ENCODE measurements at places on chromosomes 1 and 21. TPM values are rescaled to one million over a fixed set of nuclear protein-coding genes. Genes with fewer than 3 reads are reported as not detected.

DNA sequence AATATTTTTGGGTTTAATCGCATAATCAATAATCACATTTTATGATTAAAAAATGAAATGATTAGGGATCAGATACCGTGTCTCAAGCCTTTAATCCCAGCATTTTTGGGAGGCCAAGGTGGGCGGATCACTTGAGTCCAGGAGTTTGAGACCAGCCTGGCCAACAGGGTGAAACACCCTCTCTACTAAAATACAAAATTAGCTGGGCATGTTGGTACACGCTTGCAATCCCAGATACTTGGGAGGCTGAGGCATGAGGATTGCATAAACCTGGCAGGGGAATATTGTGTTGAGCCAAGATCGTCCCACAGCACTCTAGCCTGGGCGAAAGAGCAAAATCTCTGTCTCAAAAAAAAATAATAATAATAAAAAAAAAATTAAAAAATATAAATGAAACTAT is 1581.4 kb downstream of the KCNT2 start:
- DNase-seq: no peak

DNA sequence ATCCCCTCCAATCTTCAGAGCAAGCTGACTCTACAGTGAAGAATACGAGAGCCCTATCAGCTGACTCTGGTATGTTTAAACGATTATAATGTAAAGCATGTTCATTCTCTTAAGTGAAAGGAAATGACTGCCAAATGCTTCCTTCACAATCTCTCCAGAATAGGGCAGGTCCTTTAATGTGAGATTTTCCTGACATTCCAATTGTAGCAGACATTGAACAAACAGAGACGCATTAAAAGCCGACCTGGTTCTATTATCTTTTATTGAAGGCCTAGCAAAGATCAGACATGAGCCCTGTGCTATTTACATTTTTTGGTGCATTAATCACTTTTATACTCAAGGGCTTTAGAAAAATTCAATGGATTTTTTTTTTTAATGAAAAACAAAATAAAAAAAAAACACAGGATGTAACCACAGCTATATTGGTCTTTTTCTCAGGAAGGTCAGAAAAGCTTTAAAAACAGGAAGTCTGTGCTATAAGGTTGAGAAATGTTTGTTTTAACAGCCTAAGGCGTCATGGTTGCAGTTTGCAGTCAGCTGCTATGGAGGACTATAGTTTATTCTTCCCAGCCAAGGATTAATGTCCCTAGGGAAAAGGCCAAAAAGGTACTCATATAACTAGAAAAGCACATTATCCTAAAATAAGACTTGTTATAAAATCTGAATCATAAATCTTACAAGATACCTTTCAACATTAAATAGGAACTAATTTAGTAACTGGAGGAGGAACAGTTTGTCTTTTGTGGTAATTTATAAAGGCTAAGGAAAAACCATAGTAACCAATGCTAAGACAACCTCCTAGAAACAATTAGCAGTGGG is 104.8 kb downstream of the RERE start:
- DNase-seq: peak; percentile 96

- peak; percentile 26 for DNase-seq
Measured at GRCh38 chr1:195516036-195516435, 1092.2 kb downstream of the KCNT2 start.

Gene SH2D5
- 7.2 TPM for total RNA-seq

DNA sequence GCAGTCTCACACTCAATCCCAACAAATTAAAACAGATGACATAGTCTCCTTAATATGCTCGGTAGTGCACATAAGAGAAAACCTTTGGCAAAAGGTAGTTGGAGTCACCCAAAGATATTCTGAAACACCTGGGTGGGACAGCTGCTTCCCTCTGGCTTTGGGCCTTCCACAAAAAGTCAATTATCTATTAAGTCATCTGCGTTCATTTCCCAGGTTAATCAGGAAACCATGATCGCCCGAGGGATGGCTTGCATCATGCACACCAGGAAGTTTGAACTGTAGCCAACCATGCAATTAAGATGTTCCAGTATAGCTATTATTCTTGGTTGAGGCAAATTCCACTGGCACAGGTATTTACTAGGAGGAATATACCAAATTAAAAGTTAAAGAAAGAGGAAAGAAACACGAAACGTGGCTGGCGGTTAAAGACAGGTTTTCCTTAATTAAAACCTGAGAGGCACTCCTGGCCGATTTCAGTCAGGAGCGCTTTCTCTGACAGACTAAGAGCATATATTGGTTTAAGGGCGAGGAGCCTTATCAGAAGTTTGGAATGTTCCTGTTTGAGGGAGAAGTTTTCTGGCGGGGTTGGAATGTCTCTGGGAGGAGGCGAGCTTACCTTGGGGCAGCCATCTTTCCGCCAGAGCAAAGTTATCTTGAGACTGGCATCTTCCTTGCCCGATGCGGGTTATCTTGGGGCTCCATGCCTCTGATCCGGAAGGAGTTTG is 19.9 kb downstream of the CLDN17 start:
- DNase-seq: no peak

DNA sequence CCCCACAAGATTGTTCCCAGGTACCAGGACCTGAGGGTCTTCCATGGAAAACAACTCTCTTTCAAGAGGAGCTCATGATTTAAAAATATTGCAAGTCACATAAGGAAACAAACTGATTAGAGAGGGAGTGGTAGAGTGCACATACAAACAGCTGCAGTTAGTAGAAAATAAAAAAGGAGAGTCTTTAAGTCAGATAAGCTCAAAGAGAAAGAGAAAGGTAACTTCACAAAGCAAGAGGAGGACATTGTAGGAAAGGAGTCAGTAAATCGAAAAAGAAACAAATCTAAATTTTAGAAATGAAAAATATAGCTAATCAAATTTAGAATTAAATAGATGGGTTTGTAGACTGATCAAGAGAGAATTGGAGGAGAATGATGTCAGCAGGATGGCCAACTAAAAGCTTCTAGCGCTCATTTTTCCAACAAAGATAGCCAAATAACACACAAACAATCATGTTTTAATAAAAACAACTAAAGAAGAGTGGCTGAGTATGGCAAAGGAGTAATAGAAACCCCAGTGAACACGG is 86.1 kb upstream of the CD53 start:
- no peak for DNase-seq

DNA sequence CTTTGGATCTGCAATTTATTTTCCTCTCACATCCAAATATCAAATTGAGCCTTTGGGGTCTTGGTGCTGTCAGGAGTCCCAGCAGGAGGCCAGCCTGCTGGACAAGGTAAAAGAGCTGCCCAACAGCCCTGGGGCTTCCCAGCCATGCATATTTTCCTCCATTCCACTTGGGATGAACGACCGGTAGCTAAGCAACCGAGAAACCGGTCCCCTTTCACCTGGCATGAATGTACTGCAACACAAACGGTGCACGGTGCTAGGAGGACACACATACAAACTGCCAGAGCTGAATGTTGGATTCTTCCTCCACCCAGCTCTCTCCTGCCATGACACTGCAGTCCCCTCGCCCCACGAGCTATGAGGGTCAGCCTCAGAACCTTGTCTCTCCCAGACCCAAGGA is 42.7 kb downstream of the BCAR3 start:
- no peak for DNase-seq

DNA sequence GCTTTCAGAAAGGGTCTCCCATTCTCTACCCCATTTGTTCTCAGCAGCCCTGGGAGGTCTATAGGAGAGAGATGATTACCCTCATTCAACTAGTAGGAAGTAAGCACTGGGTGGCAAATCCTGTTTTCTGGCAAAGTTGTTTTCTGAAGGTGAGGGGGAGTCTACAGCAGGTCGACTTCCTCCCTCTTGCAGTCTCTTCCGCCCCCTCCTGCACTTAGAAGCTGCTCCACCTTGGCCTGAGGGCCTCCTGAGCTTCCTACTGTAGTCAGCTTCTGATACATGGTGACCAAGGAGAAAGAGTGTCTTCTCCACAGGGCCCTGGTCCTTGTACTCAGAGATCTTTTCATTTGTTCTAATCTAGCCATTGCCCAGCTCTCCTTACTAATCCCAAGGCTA is 93.1 kb downstream of the RGL1 start:
- no peak for DNase-seq

DNA sequence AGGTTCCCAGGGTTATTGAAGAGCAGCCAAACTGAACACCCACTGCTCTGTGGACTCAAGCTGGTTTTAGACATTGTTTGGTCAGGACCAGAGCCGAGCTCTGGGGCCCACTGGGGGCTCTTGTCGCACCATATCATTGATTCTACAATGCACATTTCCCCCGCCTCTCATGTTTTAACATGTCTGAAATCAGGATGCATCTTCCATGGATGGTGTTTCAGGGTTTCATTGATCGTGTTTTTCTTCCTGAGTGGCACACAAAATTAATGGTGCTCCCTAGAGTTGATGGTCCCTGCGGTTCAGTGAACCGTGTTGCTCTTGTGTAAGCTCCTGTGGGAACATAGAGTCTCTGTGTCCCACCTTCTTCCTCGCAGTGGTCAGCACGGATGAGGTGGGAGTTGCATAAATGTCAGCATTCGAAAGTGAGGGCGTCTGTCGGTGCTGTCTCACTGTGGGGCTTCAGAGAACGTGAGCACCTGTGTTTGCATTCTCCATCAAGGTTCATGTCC is 38.3 kb downstream of the GALNT2 start:
- DNase-seq: no peak

DNA sequence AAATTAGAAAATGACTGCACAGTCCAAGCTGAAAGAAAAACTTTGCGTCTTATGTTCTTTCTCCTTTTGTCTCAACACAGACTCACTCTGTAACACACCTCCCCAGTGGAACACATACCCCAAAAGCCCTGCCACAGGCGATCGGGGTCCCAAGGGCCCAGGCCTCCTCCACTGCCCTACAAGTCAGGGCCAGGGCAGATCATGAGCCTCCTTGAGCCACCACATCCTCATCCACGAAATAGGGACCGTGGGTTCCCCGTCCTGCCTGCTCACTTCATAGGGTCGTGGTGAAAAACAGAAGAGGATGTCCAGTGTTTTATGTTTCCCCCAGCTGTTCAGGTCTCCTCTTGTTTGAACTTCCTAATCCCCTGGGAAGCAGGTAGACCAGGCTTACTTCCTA is 116.7 kb downstream of the KCNN3 start:
- DNase-seq: no peak

GRCh38 chr21:40547906-40548513 is 298.9 kb downstream of the DSCAM start:
- DNase-seq: no peak

DNA sequence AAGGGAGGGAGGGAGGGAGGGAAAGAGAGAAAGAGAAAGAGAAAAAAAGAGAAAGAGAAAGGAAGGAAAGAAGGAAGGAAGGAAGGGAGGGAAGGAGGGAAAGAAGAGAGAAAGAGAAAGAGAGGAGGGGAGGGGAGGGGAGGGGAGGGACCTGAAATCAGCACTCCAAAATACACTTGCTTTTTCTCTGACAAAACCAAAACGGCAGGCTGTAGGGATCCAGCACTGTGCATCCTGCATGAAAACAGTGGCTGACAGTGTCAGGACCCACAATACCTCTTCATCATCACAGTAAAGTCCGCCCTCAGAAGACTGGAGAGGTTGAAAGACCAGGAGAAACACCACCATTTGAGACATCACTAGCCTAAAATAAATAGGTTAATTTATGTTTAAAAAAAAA is 156.0 kb upstream of the SOD1 start:
- no peak for DNase-seq

DNA sequence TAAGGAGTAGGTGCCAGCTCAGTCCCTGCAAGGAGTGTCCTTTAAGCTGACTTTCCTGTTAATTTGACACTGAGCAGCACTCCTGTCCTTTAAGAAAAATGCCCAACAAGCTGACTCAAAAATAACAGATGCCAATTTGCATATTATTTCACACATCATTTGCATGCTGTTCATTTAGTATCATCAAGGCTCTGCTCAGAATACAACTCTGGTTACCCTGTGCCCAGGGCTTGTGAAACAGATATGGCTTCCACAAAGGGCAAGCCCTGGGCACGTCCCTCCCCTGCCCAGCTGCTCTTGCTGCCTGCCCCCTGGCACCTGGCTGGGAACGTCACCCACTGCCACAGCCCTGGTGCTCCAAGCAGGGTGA is 10.3 kb downstream of the KCNN3 start:
- no peak for DNase-seq
